Fibroblast of skin of scalp (primary cell): ENCODE measurements at places on chromosomes 11 and 22.

DNA sequence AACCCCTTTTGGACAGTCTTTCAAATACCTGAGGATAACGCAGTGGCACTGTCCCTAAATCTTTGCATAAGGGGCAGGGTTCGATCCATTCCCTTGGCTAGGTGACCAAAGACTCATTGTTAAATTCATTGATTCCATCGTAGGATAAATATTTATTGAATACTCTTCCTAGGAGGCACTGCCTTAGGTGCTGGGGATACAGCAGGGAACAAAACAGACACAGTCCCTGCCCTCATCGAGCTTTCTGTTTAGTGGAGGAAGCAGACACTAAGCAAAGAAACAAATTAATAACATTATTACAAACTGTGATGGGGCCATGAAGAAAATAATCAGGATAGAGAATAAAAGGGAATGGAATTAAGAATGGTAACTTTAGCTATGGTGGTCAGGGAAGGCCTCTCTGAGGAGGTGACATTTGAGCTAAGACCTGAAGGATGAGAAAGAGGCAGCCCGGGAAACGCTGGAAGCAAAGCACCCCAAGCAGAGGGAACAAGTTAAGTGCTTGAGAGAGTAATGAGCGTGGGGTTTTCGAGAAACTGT is 689 bp downstream of the B3GAT3 start:
- DNase-seq = no peak

DNA sequence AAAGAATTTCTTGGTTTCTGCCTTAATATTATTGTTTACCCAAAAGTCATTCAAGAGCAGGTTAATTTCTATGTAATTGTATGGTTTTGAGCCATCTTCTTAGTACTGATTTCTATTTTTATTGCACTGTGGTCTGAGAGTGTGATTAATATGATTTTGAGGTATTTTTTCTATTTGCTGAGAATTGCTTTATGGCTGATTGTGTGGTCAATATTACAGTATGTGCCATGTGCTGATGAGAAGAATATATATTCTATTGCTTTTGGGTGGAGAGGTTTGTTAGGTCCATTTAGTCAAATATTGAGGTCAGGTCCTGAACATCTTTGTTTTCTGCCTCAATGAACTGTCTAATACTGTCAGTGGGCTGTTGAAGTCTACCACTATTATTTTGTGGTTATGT is 20.7 kb upstream of the RAB38 start:
- no peak for DNase-seq

DNA sequence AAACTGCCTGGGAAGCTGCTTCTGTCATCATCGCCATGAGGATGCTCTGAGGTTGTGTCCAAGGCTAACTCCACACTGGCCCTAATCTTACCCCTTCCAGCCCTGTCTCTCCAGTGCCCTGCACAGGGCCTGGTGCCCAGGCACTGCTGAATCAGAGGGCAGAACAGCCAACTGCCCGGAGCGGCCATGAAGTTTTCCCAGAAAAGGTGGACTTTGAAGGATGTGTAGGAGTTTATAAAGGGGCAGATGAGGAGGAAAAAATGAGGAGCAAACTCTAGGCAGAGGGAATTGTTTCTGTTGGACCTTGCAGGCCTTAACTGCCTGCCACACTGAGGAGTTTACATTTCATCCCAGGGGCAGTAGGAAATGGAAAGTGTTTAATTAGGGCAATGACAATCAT is 39.4 kb upstream of the TCF20 start:
- no peak for DNase-seq

- no peak for DNase-seq
Measured at GRCh38 chr22:48088926-48089536, 1326.6 kb downstream of the TBC1D22A start.

GRCh38 chr22:39748877-39749276 is 144.7 kb downstream of the ENTHD1 start:
- DNase-seq = no peak

- peak; percentile 55 for DNase-seq
Measured at GRCh38 chr11:2156416-2157182, 4.4 kb downstream of the INS start.

DNA sequence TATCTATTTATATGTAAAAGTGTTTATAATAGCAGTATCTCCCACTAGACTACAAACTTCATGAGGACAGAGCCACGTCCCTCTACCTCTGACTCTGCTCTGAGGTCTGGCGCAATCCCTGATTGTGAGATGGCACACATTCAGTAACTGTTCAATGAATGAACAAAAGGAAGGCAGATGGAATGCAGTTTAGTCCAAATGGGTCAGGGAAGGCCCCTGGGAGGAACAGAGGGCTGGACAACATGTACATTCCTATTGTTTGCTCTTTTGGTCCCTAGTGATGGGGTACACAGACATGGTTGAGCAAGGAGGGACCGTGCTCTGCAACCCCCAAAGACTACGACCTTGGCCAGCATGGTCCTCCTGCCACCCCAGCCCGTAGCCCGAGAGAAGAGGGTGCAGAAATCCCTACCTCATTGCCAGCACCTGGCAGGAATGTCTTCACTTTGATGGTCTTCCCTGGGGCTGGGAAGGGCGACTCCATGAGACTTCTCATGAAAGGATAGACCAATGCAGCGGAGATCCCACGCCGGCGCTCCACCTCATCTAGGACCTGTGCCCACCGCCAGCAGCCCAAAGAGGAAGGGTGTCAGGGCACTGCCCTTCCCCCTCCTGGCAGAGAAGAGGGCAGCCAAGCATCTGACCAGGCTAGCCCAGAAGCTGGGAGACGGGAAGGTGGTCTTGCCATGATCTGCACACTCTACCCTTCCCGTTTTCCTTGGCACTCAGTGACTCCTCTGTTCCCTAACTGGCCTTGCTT is 24.3 kb downstream of the RPL27A start:
- DNase-seq = no peak

- no peak for DNase-seq
Measured at GRCh38 chr22:45462034-45462655, 40.5 kb upstream of the FBLN1 start.

DNA sequence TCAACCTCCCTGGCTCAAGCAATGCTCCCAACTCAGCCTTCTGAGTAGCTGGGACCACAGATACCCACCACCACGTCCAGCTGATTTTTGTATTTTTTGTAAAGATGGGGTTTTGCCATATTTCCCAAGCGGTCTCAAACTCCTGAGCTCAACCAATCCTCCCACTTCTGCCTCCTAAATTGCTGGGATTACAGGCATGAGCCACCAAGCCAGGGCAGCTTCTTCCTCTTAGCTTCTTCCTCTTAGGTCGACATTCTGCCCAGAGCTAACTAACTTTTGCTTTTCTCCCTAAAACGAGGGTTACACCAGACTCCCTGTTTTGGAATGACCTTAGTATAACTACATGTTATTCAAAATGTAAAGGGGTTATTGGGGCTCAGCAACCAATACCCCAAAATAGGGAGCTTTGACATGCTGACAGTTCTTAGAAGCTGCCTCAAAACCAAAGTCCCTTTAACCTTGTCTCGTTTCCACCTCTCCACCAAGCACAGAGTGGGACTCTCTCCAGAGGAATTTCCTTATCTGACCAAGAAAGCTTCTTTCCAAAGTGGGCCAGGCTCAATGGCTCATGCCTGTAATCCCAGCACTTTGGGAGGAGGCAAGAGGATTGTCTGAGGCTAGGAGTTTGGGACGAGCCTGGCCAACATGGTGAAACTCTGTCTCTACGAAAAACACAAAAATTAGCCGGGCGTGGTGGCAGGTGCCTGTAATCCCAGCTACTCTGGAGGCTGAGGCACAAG is 7.0 kb downstream of the HPS5 start:
- no peak for DNase-seq

GRCh38 chr11:41897991-41898390 is 438.5 kb upstream of the LRRC4C start:
- DNase-seq = no peak

DNA sequence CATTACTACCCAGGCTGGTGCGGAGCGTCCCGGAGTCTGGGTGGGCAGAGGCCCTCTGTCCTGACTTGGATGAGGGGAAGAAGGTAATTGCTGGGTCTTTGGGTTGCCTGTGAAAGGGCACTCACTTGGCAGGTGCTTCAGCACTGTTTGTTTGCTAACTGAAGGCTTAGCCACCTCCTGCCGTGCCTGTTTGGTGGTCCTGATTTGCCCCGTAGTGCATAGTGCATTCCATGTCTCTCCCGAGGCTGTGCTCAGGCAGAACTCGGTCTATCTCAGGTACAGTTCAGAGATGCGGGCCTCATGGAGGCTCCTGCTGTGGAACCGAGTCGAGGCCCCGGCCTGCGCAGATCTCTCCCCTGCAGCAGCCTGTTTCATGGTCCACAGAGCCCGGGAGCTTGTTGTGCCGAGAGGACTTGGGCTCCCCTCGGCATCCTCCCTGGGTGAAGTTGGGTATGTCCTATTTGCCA is 146.2 kb downstream of the TBC1D22A start:
- no peak for DNase-seq
